Lung microvascular endothelial cell (primary cell): ENCODE measurements at places on chromosomes 11 and 22. TPM values are rescaled to one million over a fixed set of nuclear protein-coding genes. Genes with fewer than 3 reads are reported as not detected.

DNA sequence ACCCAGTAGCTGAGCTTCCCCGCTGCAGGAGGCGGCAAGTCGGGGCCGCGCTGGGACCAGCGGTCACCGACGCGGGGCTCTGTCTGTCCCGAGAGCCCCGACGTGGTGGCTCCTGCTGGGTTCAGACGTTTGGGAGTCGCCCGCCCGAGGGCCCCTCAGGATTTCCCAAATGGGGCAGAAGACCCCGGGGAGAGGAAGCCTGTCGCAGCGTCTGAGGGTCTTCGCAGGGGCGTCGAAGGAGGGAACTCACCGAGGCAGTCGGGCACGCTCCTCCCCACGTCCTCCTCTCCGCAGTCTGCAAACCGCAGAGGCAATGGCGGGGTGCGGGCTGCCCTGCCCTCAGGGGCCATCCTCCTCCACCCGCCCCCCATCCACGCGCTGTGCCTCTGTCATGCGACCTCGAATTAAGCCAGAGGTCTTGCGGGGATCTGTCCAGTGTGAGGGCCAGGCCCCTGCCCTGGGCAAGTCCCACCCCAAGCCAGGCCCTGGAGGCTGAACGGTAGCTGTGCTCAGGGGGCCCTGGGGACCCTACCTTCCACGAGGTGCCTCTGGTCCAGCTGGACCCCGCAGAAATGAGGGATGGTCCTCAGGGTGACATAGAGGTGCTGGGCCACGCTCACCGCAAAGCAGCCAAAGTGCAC lies 12.5 kb downstream of the IL17REL start:
- no peak for DNase-seq

DNA sequence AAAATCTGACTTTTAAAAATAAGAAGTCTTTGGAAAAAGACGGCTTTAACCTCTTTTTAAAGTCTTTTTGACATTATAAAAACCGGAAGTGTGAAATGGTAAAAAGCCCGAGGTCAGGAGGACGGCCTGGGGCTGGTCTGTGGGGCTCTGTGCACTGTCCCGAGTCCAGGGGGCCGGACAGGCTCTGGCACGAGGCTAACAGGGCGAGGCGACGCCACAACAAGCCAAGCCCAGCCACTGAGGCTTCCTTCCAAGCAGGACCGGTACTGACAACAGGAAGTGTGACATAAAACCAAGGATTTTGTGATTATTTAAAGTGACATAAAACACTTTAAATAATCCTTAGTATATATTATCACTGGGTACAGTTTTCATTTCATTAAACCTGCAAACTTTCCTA lies 39.2 kb downstream of the BRD1 start:
- peak; percentile 63 for DNase-seq

DNA sequence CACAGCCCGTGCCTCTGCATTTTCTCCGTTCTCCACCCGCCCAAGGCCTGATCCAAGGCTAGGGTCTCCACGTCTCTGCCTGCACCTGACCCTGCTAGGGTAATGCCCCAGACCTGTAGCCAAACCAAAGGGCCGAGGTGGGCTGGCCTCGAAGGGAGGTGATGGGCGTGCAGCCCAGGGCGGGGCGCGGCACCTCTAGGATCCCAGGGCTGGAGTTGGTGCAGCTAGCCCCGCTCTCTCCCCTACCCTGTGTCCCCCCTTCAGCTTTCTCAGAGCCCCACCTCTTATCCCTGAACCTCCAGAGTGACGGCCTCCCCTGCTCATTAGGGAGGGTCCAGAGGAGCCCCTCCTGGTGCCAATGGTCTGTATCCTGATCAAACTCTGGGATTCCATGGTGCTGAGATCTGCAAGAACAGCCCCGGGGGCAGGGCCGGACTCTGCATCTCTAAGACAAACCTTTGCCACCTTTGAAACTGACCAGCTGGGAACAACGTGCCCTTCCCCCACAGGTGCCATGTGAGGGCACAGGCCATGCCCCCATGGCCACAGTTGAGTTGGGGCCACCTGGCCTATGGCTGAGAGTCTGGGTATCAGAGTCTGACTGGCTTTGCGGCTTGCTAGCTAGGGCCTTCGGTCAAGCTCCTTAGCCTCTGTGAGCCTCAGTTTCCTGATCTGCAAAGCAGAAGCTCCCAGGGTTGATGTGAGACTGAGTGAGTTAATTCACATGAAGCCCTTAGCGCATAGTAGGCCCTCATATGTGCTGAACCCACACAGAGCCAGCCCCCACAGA lies 23.1 kb upstream of the CBX7 start:
- DNase-seq, result peak; percentile 25

DNA sequence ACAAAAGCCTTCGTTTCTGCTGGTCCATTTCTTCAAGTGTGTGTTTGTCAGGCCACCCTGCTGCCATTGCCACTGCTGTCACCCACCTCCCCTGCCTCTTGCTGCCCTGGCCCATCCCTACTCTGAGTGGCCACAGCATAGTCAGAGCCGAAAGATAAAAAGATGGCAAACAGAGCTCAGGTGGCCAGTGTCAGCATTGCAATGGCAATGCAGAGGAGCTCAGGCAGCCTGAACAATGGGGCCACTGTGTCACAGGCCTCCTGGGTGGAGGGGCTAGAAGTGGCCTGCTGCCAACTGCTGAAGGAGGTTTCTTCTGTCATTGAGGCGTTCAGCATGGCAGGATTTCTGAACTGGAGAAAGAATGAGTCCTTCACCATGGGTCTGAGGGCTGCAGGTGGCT lies 137.1 kb downstream of the CSNK2A3 start:
- DNase-seq, result no peak

DNA sequence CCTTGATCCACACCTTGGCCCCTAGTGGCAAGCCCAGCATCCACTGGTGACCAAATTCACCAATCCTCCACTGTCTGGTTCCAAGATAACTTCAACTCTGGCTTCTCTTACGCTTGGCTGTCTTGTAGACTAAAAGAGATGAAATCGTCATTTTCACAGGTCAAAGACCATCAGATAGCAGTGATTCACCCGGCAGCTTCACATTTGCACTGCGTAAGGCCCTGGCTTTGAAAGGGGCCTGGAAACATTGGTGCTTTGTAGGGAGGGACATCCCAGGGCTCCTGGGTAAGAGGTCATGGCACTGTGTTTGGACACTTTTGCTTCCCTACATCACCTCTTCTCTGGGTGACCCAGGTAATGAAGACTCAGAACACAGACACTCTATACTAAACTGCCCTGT lies 30.1 kb upstream of the FADD start:
- DNase-seq, result no peak

DNA sequence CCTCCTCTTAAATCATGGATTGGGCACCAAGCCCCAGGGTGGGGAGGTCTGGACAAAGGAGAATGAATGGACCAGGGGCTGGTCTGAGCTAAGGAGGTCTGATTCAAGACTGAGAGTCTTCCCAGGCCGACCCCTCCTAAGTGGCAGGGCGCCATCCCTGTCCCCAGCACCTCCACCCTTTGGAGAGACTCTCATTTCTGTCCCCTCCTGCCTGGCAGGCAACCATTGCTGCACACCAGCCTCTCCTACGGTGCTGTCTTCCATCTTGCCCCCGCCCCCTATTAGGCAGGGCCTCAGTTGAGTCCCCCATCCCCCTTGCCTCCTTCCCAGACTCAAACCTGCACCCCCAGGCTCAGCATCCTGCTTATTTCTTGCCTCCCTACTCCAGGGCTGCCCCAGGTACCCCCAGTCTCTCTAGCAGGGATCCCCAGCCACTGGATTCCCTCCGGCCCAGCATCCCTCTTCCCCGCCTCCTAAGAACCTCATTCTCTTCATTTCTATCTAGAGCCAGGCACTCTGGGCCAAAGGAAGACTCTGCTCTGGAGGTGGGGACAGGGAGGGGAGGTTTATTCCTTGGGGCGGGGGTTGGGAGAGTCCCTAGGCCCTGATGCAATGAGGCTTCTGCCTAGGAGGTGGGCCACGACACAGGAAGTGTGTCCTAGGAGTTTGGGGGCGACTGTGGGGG lies 1.7 kb upstream of the RCOR2 start:
- no peak for DNase-seq

- DNase-seq, result no peak
Measured at GRCh38 chr11:115333121-115333520, 171.1 kb downstream of the CADM1 start.

- peak; percentile 71 for DNase-seq
Measured at GRCh38 chr22:36853407-36854099, 7.3 kb upstream of the NCF4 start.

- no peak for DNase-seq
Measured at GRCh38 chr11:14101388-14101787, 138.9 kb downstream of the SPON1 start.

DNA sequence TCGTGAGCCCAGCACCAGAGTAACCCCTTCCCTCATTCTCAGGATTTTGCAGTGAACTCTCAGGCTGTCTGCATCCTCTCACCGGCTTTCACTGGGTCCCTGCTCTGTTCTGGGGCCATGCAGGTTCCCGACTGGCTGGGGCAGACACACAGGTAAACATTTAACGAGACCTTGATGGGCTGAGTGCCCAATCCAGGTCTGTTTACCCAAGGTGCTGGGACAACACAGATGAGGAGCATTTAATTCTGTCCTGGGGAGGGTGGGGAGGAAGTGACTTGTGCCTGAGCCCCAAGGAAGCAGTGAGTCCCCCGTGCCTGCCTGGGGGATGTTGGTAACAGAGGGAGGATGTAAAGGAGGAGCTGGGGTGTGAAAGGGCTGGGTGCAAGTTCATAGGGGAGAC lies 4.4 kb downstream of the BIK start:
- no peak for DNase-seq

- DNase-seq, result no peak
Measured at GRCh38 chr11:118092907-118093571, 6.3 kb upstream of the SMIM35 start.

DNA sequence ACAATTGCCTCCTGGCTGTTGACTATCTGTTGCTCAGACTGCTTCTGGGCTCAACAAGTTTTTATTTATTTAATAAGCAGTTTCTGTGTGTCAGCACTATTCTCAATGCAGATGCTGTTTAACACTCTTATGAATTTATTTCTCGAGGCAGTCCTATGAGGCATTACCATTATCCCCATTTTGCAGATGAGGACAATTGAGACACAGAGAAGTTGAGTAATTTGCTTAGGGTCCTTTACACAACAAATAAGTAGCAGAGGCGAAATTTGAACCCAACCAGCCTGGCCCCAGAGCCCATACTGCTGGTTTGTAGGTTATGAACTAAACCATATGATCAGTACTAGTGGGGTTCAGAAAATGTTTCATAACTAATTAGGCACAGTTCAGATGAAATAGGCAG lies 58.7 kb downstream of the APIP start:
- no peak for DNase-seq

GRCh38 chr11:125257190-125257579 lies 92.6 kb downstream of the PKNOX2 start:
- DNase-seq, result peak; percentile 6

GRCh38 chr22:48746789-48747425 lies 1080.8 kb downstream of the BRD1 start:
- DNase-seq, result no peak

The CALCB gene
- not detected in 2 replicates for total RNA-seq

The MRGPRE gene
- total RNA-seq, result not detected in 2 replicates

The FAM181B gene
- not detected in 2 replicates for total RNA-seq

The ZW10 gene
- 12.5 and 14.2 TPM in 2 replicates for total RNA-seq

The CELSR1 gene
- total RNA-seq, result 15.7 and 43.1 TPM in 2 replicates

The OR5T1 gene
- not detected in 2 replicates for total RNA-seq

The YPEL4 gene
- under 0.01 TPM in 2 replicates for total RNA-seq

The FGF4 gene
- not detected in 2 replicates for total RNA-seq

The IRAG1 gene
- total RNA-seq, result 0.44 and 0.79 TPM in 2 replicates

The OR51B5 gene
- not detected in 2 replicates for total RNA-seq

The APOL5 gene
- not detected in 2 replicates for total RNA-seq
